ENCODE measurements at places on chromosomes 3 and 15.

DNA sequence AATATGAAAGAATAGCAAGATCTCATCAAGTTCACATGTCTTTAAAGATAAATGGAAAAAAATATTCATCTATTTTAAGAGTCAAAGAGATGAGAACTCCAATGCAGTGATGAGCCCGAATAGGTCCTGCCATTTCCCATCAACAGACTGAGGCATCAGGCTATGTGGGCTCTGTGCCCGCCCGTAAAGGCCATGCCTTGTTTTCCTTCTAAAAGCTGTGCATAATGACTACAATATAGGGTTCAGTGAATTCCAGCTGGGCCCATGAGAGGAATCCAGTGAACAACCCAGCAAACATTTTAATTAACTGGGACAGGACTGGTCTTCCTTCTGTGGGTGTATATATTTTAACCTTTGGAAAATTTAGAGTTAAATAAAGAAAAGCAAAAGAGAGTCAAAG is 44.6 kb downstream of the RASGRP1 start:
- no peak for DNase-seq

DNA sequence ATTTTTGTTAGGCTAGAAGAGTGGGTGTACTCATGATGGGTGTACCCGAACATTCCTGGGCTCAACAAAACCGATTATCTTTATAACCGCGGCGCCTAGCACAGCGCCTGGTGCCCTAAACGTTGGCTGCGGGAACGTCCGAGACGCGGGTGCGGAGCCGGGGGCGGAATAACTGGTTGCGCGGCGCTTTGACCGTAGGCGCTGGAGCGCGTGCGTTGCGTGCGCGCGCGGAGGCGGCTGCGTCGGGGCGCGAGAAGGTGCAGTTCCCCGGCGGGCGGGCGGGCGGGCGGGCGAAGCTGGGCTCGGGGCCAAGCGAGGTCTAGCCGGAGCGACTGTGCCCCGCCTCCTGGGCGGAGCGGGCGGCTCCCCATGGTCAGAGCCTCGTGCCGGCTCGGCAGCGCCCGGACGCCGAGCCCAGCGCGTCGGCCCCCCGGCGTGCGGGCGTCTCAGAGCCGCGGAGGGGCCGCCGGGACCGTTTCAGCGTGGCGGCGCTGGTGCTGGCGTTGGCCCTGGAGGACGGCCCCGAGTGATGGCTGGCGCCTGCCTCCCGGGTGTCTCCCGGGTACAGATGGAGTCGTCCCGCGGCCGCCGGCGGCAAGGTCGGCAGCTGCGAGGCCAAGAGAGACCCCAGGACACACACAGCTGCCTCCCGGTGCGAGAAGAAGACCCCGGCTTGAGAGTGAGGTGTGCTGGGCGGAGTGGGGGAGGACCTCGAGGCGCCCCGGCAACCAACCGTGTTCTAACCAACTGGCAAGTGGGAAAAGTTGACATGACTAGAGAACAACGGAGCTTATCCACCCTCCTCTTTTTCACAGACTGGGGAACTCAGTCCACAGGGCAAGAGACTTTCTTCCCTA is at the start of gene PLAAT1:
Gene PLAAT1, plus strand, starts transcription at position 373 of the 857 bp plus-strand sequence. CDS start 14,429 bp downstream, outside the sequence.
- DNase-seq = no peak

DNA sequence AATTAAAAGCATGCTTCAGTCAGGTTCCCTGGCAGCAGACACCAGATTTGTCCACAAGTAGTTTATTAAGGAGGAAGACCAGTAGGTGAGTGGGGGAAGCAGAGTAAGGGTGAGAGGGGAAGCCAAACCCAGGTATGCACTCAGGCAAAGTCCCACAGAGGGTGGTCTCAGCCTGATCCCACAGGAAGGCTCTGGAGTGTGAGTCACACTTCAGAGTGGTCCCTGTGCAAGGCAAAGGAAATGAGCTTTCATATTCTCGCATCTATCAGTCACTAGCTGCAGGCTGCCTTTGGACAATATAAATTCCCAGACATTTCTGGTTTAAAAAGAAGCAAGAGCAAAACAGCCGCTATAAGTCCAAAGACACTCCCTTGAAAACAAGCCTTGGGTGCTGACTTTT is 78.5 kb downstream of the TRANK1 start:
- DNase-seq = no peak

GRCh38 chr3:25429361-25430286 is 1.6 kb downstream of the RARB start:
- DNase-seq = no peak

DNA sequence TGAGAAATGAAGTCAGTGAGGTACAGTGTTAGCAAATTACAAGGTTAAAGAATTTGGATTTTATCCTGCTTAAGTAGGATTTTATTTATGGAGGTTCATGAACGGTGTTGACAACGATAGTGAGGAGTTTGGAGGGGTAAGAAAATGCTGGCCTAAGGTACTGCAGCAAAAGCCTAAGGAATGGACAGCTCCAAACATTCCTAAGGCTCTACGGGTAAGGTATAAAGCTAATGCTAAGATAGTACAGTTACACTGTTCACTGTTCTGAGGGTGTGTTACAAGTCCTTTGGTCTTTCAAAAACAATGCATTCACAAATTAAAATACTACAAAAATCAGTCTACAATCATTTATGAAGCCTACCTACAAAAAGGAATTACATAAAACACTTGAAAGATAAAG is 7.3 kb downstream of the MTMR10 start:
- DNase-seq = no peak

DNA sequence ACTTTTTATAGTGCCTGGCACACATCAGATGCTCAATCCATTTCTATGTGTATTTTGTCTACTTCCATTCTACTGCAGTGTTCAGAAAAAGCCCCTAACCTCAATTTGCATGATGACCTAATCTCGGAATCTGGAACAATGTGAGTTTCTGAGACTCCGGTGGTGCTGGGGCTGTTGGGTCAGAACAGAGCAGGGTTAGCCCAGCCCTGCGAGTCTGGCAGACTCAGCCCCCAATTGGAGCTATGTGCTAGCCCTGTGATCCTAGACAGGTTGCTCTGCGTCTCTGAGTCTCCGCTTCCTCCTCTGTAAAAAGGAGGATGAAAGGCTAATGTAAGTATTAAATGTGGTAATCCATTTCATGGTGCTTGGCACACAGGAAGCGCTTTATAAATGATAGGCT is 95.0 kb upstream of the ICE2 start:
- no peak for DNase-seq

- DNase-seq = no peak
Observed at GRCh38 chr15:65630760-65631159, 9.0 kb downstream of the SLC24A1 start.

GRCh38 chr15:87764461-87765240 is 491.9 kb downstream of the NTRK3 start:
- no peak for DNase-seq

DNA sequence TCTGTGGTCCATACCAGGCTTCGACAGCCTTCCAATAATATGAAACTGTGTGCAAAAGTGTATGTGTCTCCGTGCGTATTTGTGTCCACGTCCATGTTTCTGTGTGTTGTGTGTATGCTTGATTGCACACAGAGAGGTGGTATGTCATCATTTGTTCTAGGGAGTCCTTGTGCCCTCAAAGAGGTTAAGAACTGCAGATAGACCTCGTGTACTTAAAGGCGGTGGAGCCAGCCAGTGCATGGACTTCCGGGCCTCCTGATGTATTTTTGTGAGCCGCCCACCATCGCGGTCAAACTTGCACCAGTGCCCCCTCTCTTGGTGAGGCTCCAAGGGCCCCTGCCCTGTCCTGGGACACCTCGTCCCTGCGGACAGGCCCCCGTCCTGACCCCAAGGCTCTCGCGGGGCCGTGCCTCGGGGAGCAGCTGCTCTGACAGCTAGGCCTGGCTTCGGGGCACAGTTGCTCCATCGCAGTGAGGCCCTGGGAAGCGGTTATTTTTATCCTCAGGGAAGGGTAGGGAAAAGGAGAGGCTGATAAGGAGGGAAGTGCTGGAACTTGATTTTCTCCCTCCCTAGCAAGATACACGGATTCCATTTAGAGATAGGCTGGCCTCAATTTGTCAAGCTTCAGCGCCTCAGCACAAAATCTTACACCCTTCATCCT is 1.2 kb upstream of the RYK start:
- no peak for DNase-seq

DNA sequence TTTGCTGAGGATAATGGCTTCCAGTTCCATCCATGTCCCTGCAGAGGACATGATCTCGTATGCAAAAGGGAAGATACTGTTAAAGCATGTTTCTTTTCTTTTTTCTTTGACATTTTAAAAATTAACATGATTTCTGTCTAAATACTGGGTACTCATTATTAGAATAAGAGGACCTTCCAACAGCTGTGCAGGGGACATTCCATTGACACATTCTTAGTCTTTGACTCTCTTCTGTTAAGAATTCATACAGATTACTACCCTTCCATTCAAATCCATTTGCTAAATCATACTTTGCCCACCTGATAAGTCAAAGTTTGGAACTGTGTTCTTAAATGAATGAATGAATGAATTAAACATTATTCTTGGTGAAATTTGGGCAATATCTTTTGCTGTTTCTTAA is 5.1 kb upstream of the CP start:
- no peak for DNase-seq

DNA sequence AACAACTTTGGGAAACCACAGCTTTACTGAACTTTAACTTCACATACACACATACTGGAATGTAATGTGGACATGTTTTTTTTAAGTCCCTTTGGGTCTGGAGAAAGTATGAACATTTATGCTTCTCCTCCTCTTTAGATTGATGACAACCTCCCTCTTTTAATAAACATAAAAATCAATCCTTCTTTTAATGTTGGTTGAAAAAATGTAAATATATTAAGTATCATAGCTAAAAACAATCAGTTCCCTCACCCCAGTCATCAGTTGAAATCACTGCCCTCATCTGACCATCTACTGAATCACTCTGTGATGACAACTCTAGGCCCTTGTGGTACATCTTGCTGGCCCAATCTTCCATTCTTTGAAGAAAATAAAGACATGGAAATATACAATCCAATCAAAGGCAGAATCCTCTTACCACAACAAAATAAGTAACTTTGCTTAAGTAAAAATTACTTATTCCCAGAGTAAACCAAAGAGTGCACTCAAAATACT is 6.4 kb downstream of the AAGAB start:
- DNase-seq = no peak

DNA sequence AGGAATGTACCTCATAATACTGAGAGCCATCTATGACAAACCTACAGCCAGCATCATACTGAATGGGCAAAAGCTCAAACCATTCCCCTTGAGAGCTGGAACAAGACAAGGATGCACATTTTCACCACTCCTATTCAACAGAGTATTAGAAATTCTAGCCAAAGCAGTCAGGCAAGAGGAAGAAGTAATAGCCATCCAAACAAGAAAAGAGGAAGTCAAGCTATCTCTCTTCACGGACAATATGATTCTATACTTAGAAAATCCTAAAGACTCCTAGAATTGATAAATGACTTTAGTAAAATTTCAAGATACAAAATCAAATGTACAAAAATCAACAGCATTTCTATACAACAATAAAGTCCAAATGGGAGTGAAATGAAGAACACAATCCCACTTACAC is 30.2 kb downstream of the OCA2 start:
- no peak for DNase-seq

- DNase-seq = no peak
Observed at GRCh38 chr3:149663966-149664365, 6.1 kb upstream of the WWTR1 start.
